ENCODE measurements at places on chromosomes 16 and 17. TPM values are rescaled to one million over a fixed set of nuclear protein-coding genes. Genes with fewer than 3 reads are reported as not detected.

DNA sequence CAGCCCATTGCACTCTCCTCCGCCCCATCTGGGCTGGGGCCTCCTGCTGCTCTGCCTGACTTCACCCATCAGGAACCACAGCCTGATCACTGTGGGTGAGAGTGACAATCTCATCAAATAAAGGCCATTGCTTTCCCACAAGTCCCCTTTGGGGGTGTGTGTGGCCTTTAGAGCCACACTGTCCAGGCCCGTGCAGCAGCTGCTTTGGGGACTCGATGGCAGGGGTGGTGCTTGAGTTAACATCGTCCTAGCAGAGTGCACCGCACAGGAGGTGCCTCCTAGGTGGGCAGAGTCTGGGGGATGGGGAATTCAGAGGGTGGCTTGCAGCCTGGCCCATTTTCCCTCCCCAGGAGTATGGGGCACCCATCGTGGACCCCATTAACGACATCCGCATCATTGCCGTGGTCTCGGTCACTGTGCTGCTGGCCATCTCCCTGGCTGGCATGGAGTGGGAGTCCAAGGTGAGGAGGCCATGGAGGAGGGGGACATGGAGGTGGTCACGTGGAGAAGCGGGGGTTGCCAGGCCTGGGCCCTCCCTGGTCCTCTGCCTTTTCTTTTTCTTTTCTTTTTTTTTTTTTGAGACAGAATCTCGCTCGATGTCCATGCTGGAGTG is 5.4 kb downstream of the SLC12A3 start:
- no peak for DNase-seq

GRCh38 chr17:40828454-40829044 is 6.1 kb upstream of the KRT10 start:
- DNase-seq = no peak

- DNase-seq = no peak
Measured at GRCh38 chr17:65301184-65301583, 164.0 kb downstream of the RGS9 start.

DNA sequence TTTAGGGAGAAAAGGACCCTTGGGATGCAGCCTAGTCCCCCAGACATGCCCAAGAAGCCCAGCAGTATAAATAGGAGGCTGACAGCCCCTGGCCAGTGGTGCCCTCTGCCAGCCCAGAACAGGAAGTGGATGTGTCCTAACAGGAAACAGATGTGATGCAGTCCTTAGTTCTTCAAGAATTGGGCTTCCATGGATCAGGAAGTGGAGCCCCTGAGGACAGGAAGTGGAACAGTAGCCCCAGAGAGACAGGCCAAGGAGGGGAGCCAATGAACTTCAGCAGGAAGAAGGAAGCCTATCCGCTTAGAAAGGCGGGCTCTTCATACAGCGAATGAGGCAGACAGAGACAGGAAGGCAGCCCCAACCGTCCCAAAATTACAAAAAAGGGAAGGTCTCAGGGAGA is 7.2 kb downstream of the CTF1 start:
- DNase-seq = no peak

DNA sequence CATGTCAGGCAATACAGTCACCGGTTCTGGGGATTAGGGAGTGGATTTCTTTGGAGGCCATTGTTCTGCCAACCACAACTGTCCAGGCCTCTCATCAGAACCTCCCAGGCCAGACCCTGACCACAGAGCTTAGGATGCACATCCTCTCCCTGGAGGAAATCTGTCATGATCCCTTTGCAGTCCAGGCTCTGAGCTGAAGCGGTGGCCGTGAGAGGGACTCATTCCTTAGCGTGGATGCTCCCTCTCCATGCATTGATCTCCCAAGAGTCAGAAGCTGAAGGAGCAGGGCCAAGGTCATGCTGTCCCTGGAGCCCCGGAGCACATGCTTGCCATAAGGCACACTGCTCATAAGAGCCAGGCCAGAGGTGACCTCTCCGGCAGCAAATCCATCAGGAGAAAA is 181.4 kb downstream of the COPRS start:
- DNase-seq = no peak

DNA sequence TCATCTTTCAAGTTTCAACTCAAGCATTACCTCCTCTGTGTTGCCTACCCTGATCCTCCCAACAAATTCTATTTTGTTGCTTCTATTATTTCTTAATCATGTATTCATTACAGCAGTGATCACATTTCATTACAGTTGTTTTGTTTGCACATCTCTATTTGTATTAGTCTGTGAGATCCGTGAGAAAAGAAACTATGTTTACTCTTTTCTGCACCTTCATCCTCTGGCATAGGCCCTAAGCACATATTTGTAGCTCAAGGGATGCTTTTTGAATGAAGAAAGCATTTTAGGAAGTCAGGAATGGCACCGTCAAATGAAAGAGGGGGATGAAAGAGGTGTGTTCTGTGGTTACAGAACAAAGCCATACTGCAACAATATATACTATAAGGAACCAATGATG is 110.5 kb downstream of the SHISA6 start:
- no peak for DNase-seq

- peak; percentile 47 for DNase-seq
Measured at GRCh38 chr16:46789499-46790414, 41.2 kb downstream of the C16orf87 start.

- peak; percentile 88 for DNase-seq
Measured at GRCh38 chr17:35315283-35315682, 58.1 kb downstream of the SLFN11 start.

DNA sequence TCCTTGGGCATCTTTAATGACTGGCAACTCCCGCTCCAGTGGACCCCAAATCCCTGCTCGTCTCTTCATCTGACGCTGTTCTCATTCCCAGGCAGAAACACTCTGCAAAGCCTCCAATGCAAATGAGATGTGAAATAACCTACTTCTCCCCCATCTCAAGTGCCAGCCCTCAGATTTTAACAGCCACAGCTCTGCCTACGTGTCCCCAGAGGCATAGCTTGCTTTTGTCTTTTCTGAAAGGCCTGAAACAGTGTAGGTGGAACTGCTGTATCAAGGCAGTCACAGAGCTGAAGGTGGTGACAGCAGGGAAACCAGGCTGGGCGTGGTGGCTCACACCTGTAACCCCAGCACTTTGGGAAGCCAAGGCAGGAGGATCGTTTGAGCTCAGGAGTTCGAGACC is 14.7 kb downstream of the RPH3AL start:
- no peak for DNase-seq

Gene CORO6
- 4.8 TPM for total RNA-seq

Gene CTRB1
- total RNA-seq = not detected

Gene EVI2B
- 0.65 TPM for total RNA-seq

Gene KRTAP3-2
- not detected for total RNA-seq

Gene BRIP1
- total RNA-seq = 4.6 TPM
